ENCODE measurements at places on chromosomes 3 and 15. TPM values are rescaled to one million over a fixed set of nuclear protein-coding genes. Genes with fewer than 3 reads are reported as not detected.

DNA sequence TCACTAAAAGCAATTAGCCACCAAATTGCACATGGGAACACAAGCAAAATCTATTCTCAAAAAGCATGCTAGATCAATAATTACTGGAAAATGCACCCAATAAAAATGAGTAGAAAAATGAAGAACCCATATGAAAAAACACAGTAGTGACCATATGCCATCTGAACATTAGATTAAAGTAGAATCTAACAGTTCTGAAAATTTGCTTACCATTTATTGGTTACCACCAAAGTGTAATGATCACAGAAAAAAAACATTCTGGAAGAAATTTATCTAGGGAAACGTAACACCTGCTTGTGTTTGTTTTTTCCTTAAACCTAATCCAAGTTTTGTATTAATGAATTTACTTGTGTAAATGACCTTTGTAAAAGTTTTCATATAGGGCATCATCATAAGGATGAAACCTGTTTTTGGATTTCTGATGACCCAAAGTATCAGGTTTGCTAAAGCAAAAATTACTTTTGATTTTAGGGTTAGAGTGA, 37.6 kb upstream of the AADAC start:
- no peaks in the 10 kb centered on the region for H3K36me3 ChIP-seq
- peaks cover 9% of the 10 kb centered on the region for H3K4me1 ChIP-seq
- H3K27me3 ChIP-seq, result no peaks in the 10 kb centered on the region
- H3K4me3 ChIP-seq, result no peak overlapping the region
- no peak for DNase-seq
- H3K27ac ChIP-seq, result no peak overlapping the region

- no peak for DNase-seq
- peaks cover 4% of the 10 kb centered on the region for H3K27me3 ChIP-seq
- H3K4me3 ChIP-seq, result no peak overlapping the region
- no peaks in the 10 kb centered on the region for H3K4me1 ChIP-seq
- no peaks in the 10 kb centered on the region for H3K36me3 ChIP-seq
Observed at GRCh38 chr3:168959731-168960130, 703.8 kb downstream of the MECOM start.

DNA sequence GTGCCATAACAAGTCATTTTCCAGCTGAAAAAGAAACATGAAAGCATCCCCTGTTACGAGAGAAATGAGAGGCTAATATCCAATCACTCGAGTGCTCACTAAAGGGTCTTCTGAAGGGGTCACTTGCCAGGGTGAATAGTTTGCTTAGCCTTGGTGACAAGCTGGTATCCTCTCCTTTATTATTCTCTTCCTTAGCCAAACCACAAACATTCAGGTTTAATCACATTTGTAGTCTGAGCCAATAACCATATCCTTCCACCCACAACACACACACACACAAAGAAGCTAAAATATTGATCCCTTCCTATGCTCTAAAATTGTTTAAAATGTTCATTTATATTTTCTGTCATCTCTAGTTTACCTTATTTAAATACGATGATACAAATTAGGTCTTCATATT, 240.5 kb upstream of the TMCO5A start:
- H3K4me1 ChIP-seq, result peaks cover 5% of the 10 kb centered on the region
- H3K36me3 ChIP-seq, result no peaks in the 10 kb centered on the region
- DNase-seq, result no peak
- H3K27me3 ChIP-seq, result no peaks in the 10 kb centered on the region
- no peak overlapping the region for H3K4me3 ChIP-seq
- no peak overlapping the region for H3K27ac ChIP-seq

The SMCO1 gene
- total RNA-seq, result not detected

The LNP1 gene
- total RNA-seq, result 5.3 TPM

The LYZL4 gene
- not detected for total RNA-seq

GRCh38 chr3:130527426-130527825, 10.4 kb downstream of the COL6A6 start:
- peaks cover 57% of the 10 kb centered on the region for H3K27me3 ChIP-seq
- H3K36me3 ChIP-seq, result no peaks in the 10 kb centered on the region
- DNase-seq, result no peak
- H3K27ac ChIP-seq, result no peak overlapping the region

DNA sequence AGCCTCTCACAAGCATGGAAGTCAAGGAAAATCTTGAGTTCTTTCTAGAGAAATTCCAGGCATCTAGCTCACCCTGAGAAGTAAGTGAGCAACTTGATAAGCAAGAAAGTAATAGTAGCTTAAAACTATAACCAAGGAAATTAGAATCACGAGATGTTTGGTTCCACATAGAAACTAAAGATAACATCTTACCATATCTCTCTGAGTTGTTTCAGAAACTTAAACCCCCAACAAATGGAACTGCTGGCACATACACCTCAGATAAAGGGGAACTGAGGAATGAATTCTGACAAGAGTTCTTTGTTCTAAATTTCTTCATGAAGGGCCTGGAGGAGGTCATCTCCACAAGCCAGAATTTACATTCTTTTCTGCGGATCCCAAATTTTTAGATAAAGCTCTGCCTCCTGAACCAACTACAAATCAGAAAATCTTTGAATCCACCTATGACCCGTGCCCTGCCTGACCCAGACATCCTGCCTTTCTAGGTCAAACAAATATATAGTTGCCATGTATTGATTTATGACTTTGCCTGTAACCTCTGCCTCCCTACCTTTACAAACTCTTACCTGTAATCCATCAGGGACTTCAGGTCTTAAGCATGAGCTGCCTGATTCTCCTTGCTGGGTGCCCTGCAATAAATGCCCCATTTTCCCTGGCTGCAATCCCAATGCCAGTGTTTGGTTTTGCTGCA, 26.4 kb upstream of the ABHD17C start:
- H3K36me3 ChIP-seq, result no peaks in the 10 kb centered on the region
- no peak overlapping the region for H3K4me3 ChIP-seq
- no peak for DNase-seq
- no peaks in the 10 kb centered on the region for H3K27me3 ChIP-seq
- no peaks in the 10 kb centered on the region for H3K4me1 ChIP-seq

- DNase-seq, result no peak
- H3K27me3 ChIP-seq, result no peaks in the 10 kb centered on the region
- no peaks in the 10 kb centered on the region for H3K36me3 ChIP-seq
- no peak overlapping the region for H3K4me3 ChIP-seq
- H3K4me1 ChIP-seq, result no peaks in the 10 kb centered on the region
Observed at GRCh38 chr15:97977734-97978133, 17.2 kb downstream of the ARRDC4 start.

DNA sequence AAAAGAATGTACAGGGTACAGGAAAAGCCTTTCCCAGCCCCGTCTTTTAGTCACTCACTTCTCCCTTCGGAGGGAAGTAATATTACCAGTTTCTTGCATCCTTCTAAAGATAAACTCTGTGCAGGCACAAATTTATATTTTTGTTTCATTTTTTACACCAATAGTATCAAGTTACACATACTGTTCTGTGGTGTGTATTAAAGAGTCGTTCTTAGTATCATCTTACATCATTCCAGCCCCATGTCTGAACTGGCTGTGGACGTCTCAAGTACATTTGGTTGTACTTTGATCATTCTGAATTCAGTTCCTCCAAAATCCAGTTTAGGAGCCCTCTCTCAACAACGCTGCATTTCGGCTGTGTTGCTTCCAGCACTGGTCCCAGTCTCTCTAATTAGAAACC, 68.7 kb downstream of the LMLN start:
- no peaks in the 10 kb centered on the region for H3K27me3 ChIP-seq
- no peak overlapping the region for H3K27ac ChIP-seq
- H3K36me3 ChIP-seq, result no peaks in the 10 kb centered on the region

The HYPK gene
- 34.9 TPM for total RNA-seq

The IL17RC gene
- 9.3 TPM for total RNA-seq

- no peak overlapping the region for H3K4me3 ChIP-seq
- no peak for DNase-seq
- no peaks in the 10 kb centered on the region for H3K4me1 ChIP-seq
- H3K36me3 ChIP-seq, result no peaks in the 10 kb centered on the region
- no peak overlapping the region for H3K27ac ChIP-seq
- H3K27me3 ChIP-seq, result peaks cover 44% of the 10 kb centered on the region
Observed at GRCh38 chr15:39497759-39498565, 82.9 kb upstream of the THBS1 start.

- H3K27me3 ChIP-seq, result peaks cover 58% of the 10 kb centered on the region
- no peak overlapping the region for H3K27ac ChIP-seq
- H3K4me3 ChIP-seq, result no peak overlapping the region
- no peaks in the 10 kb centered on the region for H3K36me3 ChIP-seq
- DNase-seq, result no peak
Observed at GRCh38 chr15:39573844-39574243, 7.0 kb upstream of the THBS1 start.

- no peak overlapping the region for H3K27ac ChIP-seq
- no peak overlapping the region for H3K4me3 ChIP-seq
- H3K36me3 ChIP-seq, result peaks cover 19% of the 10 kb centered on the region
- no peaks in the 10 kb centered on the region for H3K27me3 ChIP-seq
Observed at GRCh38 chr15:67558502-67558901, 16.0 kb downstream of the MAP2K5 start.

GRCh38 chr15:69469467-69470201, 17.0 kb downstream of the RPLP1 start:
- no peaks in the 10 kb centered on the region for H3K36me3 ChIP-seq
- DNase-seq, result no peak
- no peaks in the 10 kb centered on the region for H3K4me1 ChIP-seq
- no peak overlapping the region for H3K4me3 ChIP-seq
- H3K27me3 ChIP-seq, result no peaks in the 10 kb centered on the region

DNA sequence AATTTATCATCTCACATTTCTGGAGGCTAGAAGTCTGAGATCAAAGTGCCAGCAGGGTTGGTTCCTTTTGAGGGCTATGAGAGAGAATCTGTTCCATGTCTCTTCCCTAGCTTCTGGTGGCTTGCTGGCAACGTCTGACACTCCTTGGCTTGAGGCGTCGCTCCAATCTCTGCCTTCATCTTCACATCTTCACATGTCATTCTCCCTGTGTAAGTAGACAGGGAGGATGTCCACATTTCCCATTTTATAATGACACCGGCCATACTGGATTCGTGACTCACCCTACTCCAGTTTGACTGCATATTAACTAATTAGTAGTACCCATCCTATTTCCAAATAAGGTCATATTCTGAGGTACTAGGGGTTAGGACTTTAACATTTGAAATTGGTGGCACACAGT, 17.5 kb upstream of the ARHGAP31 start:
- H3K4me3 ChIP-seq, result no peak overlapping the region
- H3K4me1 ChIP-seq, result no peaks in the 10 kb centered on the region
- no peak for DNase-seq
- H3K36me3 ChIP-seq, result no peaks in the 10 kb centered on the region
- no peaks in the 10 kb centered on the region for H3K27me3 ChIP-seq

- H3K4me3 ChIP-seq, result peak overlapping the region; percentile 78
- peak overlapping the region; percentile 93 for H3K27ac ChIP-seq
- peaks cover 9% of the 10 kb centered on the region for H3K4me1 ChIP-seq
- peaks cover 7% of the 10 kb centered on the region for H3K36me3 ChIP-seq
- H3K27me3 ChIP-seq, result no peaks in the 10 kb centered on the region
- peak; percentile 99 for DNase-seq
Observed at GRCh38 chr15:75450307-75451201, 936 bp downstream of the SIN3A start.

GRCh38 chr3:60344340-60344739, 906.9 kb downstream of the FHIT start:
- no peak for DNase-seq
- H3K27ac ChIP-seq, result no peak overlapping the region
- no peaks in the 10 kb centered on the region for H3K4me1 ChIP-seq
- no peak overlapping the region for H3K4me3 ChIP-seq
- H3K36me3 ChIP-seq, result no peaks in the 10 kb centered on the region
- H3K27me3 ChIP-seq, result no peaks in the 10 kb centered on the region

DNA sequence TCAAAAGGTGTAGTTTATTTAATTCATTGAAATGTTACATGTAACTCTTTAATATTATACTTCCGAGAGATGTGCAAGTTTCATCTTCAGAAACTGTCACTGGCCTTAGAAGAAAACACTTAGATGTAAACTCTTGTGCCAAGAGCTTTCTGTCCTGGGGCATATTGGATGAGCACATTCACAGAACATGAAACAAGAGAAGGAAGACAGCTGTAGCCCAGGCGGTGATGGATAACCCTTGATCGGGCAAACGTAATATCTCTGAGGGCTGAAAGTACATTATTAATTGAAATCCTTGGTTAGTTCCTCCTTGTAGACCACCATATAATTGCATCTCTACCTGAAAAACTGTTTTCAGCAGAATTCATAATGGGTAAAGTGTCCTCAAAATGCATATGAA, 67.4 kb downstream of the MECOM start:
- no peak for DNase-seq
- H3K36me3 ChIP-seq, result no peaks in the 10 kb centered on the region
- H3K4me3 ChIP-seq, result no peak overlapping the region
- H3K27ac ChIP-seq, result no peak overlapping the region
- H3K4me1 ChIP-seq, result no peaks in the 10 kb centered on the region

- H3K36me3 ChIP-seq, result no peaks in the 10 kb centered on the region
- H3K4me3 ChIP-seq, result no peak overlapping the region
- no peak for DNase-seq
- no peaks in the 10 kb centered on the region for H3K27me3 ChIP-seq
Observed at GRCh38 chr3:176789947-176790346, 407.3 kb downstream of the TBL1XR1 start.

DNA sequence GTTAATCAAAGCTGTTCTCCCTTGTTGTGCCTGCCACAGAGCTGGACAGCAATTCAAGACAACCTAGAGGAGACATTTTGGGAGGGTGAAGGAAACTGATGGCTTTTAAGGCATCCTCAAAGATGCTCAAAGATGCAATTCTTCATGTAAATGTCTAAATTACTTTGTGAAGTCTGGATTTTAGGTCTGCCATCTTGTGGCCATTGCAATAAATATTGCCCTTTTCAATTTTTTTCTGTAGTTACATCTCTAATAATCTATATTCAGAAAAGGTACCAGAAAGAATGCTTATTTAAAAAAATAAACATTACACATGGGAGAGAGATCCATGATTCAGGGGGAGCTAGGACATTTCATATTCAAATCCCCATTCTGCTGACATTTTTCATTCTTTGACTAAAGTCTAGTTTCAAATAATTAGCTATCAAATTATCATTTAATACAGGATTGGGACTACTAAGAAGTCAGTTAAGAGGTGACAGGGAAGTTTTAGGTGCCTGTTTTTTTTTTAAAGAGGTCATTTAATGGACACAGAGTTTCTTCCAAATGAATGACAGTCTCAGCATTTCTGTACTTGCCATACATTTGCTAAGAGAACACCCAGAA, 259.8 kb upstream of the WNT5A start:
- no peaks in the 10 kb centered on the region for H3K27me3 ChIP-seq
- H3K36me3 ChIP-seq, result no peaks in the 10 kb centered on the region
- no peak overlapping the region for H3K27ac ChIP-seq
- DNase-seq, result peak; percentile 22

GRCh38 chr15:86647810-86648440, 568.3 kb downstream of the AGBL1 start:
- H3K4me1 ChIP-seq, result no peaks in the 10 kb centered on the region
- no peak overlapping the region for H3K4me3 ChIP-seq
- no peaks in the 10 kb centered on the region for H3K27me3 ChIP-seq
- DNase-seq, result no peak

The SCN11A gene
- not detected for total RNA-seq

GRCh38 chr15:63931556-63931955, 97.8 kb upstream of the HERC1 start:
- DNase-seq, result no peak
- no peaks in the 10 kb centered on the region for H3K4me1 ChIP-seq
- H3K36me3 ChIP-seq, result no peaks in the 10 kb centered on the region
- H3K27me3 ChIP-seq, result no peaks in the 10 kb centered on the region
